ENCODE measurements at places on chromosomes 1 and 21.
A peak's percentile ranks its signal among the peaks of the same experiment; 100 is the strongest.

DNA sequence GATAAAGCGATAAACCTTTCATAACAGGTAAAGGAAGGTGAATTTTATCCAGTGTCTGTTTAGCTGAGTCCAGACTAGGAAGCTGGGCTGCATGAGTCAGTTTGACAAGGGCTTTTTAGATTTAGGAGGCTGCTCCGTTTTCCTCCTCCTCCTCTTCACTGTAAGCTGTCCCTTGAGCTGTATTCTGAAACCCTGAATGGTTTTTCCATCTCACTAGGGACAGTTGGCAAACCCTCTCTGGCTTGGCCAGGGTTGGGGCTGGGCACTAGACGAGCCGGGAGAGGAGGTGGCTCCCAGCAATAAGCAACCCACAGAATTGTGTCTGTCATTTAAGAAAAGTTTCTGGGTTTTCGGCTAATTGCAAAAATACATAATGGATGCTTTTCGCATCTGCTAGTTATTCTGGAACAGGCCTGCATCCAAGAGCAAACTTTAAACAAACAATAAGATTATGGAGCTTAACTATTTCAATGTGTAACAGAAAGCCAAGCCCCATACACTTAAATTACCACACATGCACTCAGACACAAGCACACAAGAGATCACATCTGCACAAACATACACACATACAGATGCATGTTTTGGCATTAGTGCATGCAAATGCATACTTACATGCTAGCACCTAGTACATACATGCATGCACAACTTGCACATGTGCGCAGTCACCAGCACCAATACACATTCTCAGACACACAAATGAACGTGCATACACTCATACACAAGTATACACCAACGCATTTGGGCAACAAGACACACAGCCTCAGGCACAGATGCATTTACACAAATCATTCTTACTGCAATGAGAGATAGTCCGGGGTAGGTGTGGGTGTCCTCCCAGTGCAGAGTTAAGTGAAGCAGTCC lies 27.8 kb upstream of the FOXE3 start:
- H3K4me1 ChIP-seq: no peaks in the 10 kb centered on the region
- no peaks in the 10 kb centered on the region for H3K27me3 ChIP-seq
- no peaks in the 10 kb centered on the region for H3K36me3 ChIP-seq
- H3K4me3 ChIP-seq: no peak overlapping the region
- DNase-seq: no peak
- no peak overlapping the region for H3K27ac ChIP-seq

DNA sequence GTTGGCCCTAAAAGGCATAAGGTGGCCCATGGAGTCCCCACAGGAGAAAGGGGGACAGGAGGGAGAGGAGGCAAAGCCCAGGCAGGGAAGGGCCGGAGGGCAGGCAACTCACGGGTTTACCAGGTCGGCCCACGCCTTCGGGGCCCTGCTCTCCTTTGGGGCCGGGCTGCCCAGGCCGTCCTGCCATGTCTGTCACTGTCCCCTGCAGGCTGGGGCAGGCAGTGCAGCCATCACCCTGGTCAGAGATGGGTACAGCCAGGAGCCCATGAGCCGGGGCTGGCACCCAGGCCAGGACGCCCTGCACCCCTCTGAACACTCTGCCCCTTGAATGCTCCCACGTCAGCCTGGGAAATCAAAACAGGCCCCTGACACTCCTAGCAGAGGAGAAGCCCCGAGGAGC lies 19.8 kb downstream of the COL16A1 start:
- no peak overlapping the region for H3K4me3 ChIP-seq
- peaks cover 4% of the 10 kb centered on the region for H3K4me1 ChIP-seq
- no peaks in the 10 kb centered on the region for H3K36me3 ChIP-seq
- DNase-seq: no peak
- H3K27ac ChIP-seq: no peak overlapping the region
- no peaks in the 10 kb centered on the region for H3K27me3 ChIP-seq

- no peak overlapping the region for H3K27ac ChIP-seq
- H3K27me3 ChIP-seq: no peaks in the 10 kb centered on the region
- no peaks in the 10 kb centered on the region for H3K4me1 ChIP-seq
- H3K4me3 ChIP-seq: no peak overlapping the region
- DNase-seq: no peak
Measured at GRCh38 chr1:233010146-233010545, 59.7 kb downstream of the NTPCR start.

- H3K36me3 ChIP-seq: no peaks in the 10 kb centered on the region
- H3K4me1 ChIP-seq: no peaks in the 10 kb centered on the region
- no peak overlapping the region for H3K4me3 ChIP-seq
- H3K27ac ChIP-seq: no peak overlapping the region
- DNase-seq: no peak
Measured at GRCh38 chr1:225953315-225953714, 12.3 kb upstream of the LEFTY2 start.

- H3K27ac ChIP-seq: no peak overlapping the region
- H3K4me3 ChIP-seq: no peak overlapping the region
- H3K36me3 ChIP-seq: no peaks in the 10 kb centered on the region
- peaks cover 12% of the 10 kb centered on the region for H3K4me1 ChIP-seq
- no peak for DNase-seq
Measured at GRCh38 chr21:35204125-35204524, 155.0 kb upstream of the RUNX1 start.

GRCh38 chr1:15883326-15883725 lies 35.8 kb downstream of the SPEN start:
- H3K36me3 ChIP-seq: peaks cover 1% of the 10 kb centered on the region
- H3K27ac ChIP-seq: peak overlapping the region; percentile 1
- H3K4me3 ChIP-seq: no peak overlapping the region

GRCh38 chr1:71835442-71835813 lies 446.9 kb downstream of the NEGR1 start:
- no peaks in the 10 kb centered on the region for H3K27me3 ChIP-seq
- H3K27ac ChIP-seq: no peak overlapping the region
- H3K4me1 ChIP-seq: no peaks in the 10 kb centered on the region
- H3K36me3 ChIP-seq: no peaks in the 10 kb centered on the region

- no peak overlapping the region for H3K4me3 ChIP-seq
- peaks cover 31% of the 10 kb centered on the region for H3K4me1 ChIP-seq
- peaks cover 53% of the 10 kb centered on the region for H3K27me3 ChIP-seq
- DNase-seq: no peak
- H3K27ac ChIP-seq: no peak overlapping the region
- H3K36me3 ChIP-seq: no peaks in the 10 kb centered on the region
Measured at GRCh38 chr1:6420454-6421042, 829 bp upstream of the HES2 start.

DNA sequence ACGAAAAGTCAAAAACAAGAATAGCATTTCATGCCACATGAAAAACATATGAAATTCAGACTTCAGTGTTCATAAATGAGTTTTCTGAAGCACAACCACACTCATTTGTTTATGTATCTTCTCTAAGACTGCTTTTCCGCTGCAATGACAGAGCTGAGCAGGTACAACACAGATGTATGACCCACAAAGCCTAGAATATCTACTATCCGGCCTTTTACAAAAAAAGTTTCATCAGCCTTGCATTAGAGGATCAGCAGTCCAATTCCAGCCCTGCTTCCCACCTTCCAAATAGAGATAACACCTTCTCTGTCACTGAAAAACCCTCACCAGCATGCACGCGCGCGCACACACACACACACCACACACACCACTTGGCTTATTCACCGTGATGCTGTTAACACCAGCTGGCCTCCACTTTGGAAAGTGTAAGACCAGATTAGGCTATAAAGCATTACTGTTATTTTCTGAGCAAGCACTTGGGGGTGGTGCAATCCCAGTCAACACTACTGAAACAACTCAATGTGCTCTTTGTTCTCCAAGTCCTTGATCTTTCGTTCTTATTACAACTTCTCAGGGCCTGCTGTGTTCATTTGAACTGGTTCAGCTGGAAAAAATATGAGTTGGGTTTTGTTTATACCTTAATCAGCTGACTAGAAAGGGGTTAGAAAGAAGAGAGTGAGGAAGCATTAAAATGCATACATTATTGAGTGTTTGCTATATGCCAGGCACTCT lies 90.0 kb downstream of the GLUL start:
- H3K36me3 ChIP-seq: no peaks in the 10 kb centered on the region
- H3K4me1 ChIP-seq: no peaks in the 10 kb centered on the region
- no peaks in the 10 kb centered on the region for H3K27me3 ChIP-seq
- no peak overlapping the region for H3K27ac ChIP-seq
- no peak for DNase-seq

- H3K27ac ChIP-seq: no peak overlapping the region
- no peaks in the 10 kb centered on the region for H3K36me3 ChIP-seq
- no peak for DNase-seq
- H3K4me3 ChIP-seq: no peak overlapping the region
- no peaks in the 10 kb centered on the region for H3K27me3 ChIP-seq
Measured at GRCh38 chr21:16426936-16427335, 697.2 kb downstream of the USP25 start.

- no peak for DNase-seq
- peaks cover 4% of the 10 kb centered on the region for H3K27me3 ChIP-seq
- no peaks in the 10 kb centered on the region for H3K36me3 ChIP-seq
- no peaks in the 10 kb centered on the region for H3K4me1 ChIP-seq
- no peak overlapping the region for H3K4me3 ChIP-seq
Measured at GRCh38 chr1:22340873-22341272, 110.8 kb upstream of the ZBTB40 start.

- H3K4me3 ChIP-seq: no peak overlapping the region
- no peak for DNase-seq
- H3K36me3 ChIP-seq: no peaks in the 10 kb centered on the region
Measured at GRCh38 chr1:84430546-84430945, 32.3 kb downstream of the DNASE2B start.

DNA sequence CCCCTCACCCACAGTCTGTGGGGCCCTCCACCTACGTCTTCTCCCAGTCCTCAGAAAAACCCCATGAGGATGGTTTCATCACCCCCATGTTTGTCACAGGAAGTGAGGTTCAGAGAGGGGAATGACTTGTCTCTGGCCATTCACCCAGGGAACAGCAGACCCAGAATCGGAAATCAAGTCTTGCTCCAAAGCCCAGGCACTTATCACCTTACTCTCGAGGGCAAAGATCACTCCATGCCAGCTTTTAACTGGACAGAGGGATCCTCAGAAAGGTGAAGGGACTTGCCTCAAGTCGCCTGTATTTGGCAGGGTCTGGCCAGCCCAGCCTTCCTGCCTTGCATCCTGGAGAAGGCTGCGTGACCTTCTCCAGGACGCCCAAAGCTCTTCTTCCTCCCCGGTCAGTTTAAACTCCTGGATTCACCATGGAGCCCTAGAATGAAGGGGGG lies 57.9 kb upstream of the SSBP3 start:
- H3K36me3 ChIP-seq: no peaks in the 10 kb centered on the region
- no peak for DNase-seq
- peaks cover 46% of the 10 kb centered on the region for H3K4me1 ChIP-seq
- H3K27ac ChIP-seq: peak overlapping the region; percentile 39
- no peak overlapping the region for H3K4me3 ChIP-seq

DNA sequence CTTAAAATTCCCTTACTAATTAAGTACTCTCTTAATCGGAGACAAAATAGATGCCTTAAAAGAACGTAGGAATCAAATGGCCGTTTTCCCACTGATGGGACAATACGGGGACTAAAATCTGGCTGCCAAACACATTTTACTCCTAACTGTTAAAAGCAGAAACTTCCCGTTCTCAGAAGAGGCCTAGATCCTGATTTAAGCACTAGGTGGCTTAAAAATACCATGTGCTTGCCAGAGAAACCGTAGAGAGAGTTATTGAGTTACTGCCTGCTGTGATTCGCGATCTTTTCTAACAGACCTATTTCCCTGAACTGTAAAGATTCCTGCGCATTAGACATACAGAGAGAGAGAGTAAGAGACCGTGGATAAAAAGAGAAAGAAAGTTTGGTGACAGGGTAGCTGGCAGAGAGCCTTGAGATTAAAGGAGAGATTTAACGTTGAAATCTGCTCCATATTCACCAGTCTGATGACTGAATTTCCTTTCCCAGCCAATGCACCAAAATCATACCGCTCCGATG lies 54.4 kb upstream of the STUM start:
- H3K4me3 ChIP-seq: no peak overlapping the region
- H3K27ac ChIP-seq: no peak overlapping the region

DNA sequence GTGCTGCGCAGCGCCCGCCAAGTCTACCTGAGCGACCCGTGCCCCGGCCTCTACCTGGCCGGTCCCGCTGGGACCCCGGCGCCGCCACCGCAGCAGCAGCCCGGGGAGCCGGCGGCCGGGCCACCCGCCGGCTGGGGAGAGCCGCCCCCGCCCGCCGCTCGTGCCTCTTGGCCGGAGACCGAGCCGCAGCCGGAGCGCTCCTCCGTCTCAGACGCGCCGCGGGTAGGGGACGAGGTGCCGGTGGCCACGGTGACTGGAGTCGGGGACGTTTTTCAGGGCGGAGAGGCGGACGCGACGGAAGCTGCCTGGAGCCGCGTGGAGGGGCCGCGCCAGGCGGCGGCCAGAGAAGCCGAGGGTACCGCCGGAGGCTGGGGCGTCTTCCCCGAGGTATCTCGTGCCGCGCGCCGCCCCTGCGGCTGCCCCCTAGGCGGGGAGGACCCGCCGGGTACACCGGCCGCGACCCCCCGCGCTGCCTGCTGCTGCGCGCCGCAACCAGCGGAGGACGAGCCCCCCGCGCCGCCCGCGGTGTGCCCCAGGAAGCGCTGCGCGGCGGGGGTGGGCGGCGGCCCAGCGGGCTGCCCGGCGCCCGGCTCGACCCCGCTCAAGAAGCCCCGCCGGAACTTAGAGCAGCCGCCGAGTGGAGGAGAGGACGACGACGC lies 646 bp downstream of the IER5 start:
- no peaks in the 10 kb centered on the region for H3K27me3 ChIP-seq
- H3K4me3 ChIP-seq: peak overlapping the region; percentile 94
- peak overlapping the region; percentile 98 for H3K27ac ChIP-seq
- peaks cover 5% of the 10 kb centered on the region for H3K36me3 ChIP-seq

DNA sequence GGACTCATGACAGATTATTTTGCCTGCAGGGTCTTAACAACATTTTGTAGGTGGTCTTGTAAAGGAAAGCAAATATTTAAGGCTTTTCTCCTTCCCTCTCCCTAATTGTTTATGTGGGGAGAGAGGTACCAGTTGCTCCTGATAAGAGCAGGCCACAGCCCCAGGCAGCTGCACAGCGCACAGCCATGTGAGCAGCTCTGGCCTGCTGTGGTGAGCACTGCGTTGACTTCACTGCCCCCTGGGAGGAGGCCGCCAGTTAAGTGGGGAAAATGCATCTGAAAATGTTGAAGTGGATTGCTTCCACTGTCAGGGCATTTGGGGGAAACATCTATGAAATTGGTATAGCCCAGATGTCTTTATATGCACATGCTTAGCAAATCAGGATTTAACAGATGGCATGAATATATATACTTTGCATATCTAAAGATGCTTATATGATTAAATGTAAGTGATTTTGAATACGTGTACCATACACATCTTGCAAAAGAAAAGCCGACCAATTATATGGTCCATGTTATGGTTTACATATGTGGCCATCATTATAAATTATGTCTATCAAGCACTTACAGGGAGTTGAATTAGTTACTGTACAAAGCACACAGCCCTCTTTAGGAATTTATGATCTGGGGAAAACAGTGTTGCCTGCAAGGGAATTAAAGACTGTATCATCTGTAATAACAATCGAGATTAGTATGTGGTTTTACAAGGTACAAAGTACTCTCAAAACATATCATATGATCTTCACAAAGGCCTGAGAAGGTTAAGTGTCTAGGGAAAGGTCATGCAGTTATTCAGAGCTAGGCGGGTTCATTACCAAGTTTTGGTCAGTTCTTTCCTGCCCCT lies 132.1 kb downstream of the RHOU start:
- H3K27me3 ChIP-seq: no peaks in the 10 kb centered on the region
- H3K27ac ChIP-seq: no peak overlapping the region
- no peak overlapping the region for H3K4me3 ChIP-seq

GRCh38 chr1:226046240-226046639 lies 16.3 kb upstream of the H3-3A start:
- no peak overlapping the region for H3K27ac ChIP-seq
- no peak for DNase-seq
- H3K27me3 ChIP-seq: no peaks in the 10 kb centered on the region
- no peaks in the 10 kb centered on the region for H3K4me1 ChIP-seq
